ENCODE measurements at places on chromosomes 5 and 9.

- DNase-seq: no peak
Measured at GRCh38 chr9:72888067-72888466, 64.8 kb downstream of the ALDH1A1 start.

DNA sequence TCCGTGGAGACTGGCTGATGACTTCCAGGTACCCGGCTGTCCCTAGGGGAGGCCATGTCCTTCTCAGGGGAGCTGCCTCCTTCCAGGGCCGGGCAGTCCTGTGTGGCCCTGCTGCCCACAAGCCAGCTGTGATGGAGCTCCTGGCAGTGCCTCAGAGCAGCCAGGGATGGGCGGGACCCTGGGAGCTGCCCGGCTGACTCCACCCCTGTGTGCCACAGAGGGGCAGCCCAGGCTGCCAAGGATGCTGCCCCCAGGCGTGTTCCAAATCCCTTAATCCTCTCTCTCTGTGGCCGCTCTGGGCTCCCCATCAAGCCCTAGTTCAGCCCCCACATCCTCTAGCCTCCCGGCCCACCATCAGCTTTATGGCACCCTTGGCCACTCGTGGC, 7.0 kb upstream of the SCGB3A1 start:
- no peak for DNase-seq

GRCh38 chr9:134065612-134066419, 2.0 kb downstream of the BRD3 start:
- peak; percentile 75 for DNase-seq

GRCh38 chr5:9099689-9100088, 446.2 kb downstream of the SEMA5A start:
- no peak for DNase-seq

- DNase-seq: no peak
Measured at GRCh38 chr5:96683392-96683791, 21.2 kb downstream of the CAST start.

DNA sequence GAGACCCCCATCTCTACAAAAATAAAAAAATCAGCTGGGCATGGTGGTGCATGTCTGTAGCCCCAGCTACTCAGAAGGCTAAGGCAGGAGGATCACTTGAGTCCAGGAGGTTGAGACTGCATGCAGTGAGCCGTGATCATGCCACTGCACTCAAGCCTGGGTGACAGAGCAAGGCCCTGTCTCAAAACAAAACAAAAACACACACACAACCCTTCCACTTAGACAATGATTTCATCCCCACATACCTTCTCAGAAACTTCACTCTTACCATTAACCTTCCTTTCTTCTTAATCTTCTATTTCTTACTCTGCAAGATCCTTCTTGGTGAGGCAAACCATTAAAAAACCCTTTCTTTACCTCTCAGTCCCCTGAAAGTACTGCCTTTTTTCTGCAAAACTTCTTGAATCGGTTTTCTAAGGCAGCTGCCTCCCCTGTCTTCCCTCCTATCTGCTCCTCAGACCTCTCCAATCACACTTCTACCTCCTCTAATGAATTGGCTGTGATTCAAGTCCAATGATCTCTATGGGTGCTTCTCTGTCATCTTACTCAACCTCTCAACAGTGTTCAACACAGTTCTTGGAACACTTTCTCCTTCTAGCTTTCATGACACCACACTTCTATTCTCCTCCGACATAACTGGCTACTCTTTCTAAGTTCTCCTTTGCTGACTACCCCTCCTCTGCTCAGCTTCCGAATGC, 47.3 kb downstream of the PFDN1 start:
- no peak for DNase-seq

DNA sequence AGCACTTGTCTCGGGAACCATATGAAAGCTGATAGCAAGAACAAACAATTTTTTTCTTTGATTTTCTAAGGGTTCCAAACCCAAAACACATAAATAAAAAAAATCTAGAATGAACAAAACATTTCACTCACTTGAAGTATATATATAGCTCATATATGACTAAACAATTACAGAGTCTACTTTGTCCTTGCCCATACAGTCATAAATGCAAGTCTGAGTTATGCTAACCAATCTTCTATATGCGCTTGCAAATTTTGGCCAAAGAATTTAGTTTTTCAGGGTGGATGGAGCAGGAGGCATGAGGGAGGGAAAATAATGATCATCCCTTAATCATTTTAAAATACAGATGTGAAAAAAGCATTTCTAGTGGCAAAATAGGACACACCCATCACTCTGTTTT, 370.1 kb downstream of the BNC2 start:
- no peak for DNase-seq

- no peak for DNase-seq
Measured at GRCh38 chr5:135993880-135994636, 34.7 kb upstream of the TGFBI start.

DNA sequence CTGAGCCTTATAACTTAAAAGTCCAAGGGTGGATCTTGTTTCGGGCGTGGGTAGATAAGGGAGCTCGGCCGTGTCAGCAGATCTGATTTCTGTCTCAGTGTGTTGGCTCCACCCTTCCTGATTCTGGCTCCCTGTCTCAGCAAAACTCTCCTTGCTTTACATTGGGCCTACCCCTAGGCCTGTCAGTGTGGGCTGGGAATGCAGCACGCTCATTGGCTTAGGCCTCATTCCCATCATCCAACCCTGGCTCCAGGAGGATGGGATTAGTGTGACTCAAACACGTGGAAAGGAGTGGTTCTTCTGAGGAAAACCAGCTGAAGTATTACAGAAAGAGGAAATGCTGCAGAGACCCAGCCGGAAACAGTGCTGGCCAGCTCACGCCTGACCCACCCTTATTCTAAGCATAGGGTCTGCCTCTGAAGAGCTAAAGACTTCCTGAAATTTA, 59.9 kb downstream of the ZFAND5 start:
- peak; percentile 99 for DNase-seq

- DNase-seq: no peak
Measured at GRCh38 chr9:125493881-125494652, 212.9 kb downstream of the MAPKAP1 start.

DNA sequence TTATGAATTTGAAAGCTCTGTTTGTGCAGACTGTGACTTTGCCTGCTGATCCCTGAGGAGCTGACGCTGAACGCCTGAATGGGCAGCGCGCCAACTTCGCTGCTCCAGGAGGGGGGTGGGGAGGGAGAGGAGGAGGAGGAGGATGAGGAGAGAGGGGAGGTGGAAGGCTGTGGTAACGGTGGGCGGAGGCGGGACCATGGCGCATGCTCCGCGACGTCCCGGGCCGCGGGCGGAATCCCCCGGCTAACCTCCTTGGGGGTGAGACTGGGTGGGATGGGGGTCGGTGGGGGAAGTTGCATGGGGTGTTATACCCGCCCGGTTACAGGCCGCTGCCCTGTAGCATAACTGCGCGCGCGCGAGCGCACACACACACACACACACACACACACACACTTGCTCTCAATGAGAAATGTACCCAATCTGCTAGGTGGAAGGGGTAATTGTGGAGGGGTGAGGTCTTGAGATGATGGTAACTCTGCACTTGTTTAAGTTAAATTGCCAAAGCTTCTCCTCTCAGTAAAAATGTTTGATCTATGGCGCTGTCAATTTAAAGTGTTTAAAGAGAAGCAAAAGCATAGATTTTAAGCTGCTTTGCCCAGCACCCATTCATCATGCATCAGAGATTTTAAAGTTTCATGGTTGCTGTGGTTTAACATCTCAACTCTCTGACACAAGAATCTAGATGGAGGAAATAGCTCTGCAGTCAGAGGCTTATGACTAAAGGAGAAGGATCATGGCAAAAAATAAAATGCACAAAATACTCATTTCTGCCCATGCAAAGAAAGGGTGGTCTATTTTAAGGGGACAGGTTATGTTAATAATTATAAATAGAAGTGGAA, 76.6 kb upstream of the TBCA start:
- no peak for DNase-seq

DNA sequence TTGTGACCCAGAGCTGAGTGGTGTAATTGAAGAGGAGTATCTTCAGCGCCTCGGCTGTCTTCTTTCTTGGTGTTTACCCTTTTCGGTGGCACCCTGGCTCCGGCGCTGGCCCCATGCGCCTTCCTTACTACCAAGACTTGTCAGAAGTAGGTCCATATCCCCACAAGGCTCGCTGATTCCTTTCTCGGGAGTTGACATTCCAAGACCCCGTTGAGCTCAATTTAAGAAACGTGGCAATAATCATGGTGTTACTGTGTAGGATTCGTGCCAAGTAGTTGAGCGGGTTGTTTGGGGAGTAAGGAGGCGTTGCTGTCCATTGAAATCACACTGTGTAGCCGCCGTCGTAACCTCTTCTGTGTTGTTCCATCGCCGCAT, 795 bp downstream of the NDUFAF2 start:
- no peak for DNase-seq

GRCh38 chr5:134073404-134073803, 41.1 kb upstream of the TCF7 start:
- DNase-seq: no peak

DNA sequence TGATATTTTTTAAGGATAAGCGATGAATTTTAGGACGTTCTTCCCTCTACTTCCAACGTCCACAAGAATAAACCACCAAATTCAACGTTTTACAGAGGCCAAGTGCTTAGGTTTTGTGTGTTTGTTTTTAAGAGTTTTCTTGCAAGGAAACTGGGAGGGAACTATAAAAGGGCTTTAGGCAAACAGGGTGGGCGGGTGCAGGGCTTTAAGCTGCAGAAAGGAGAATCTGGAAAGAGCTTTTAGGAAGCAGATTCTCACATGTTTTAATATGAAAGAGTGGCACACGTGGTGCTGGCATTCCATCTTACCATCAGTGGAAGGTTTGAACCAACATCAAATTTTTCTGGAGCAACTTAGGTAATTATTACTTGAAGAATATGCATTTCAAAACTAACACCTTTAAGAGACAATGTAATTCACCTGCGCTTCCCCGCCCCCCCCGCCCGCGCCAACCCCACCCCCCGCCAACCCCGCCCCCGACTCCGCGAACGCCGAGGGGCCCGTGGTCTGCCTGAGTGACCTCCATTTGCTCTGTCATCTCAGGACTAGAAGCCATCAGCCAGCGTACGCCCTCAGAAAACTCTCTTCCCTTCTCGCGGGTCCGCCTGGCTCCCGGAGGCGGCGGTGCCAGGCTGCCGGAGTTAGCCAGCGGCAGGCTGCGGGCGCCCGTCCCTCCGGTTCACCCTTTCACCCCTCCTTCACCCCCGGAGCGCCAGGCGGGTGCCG, 911 bp upstream of the PIK3R1 start:
- no peak for DNase-seq

DNA sequence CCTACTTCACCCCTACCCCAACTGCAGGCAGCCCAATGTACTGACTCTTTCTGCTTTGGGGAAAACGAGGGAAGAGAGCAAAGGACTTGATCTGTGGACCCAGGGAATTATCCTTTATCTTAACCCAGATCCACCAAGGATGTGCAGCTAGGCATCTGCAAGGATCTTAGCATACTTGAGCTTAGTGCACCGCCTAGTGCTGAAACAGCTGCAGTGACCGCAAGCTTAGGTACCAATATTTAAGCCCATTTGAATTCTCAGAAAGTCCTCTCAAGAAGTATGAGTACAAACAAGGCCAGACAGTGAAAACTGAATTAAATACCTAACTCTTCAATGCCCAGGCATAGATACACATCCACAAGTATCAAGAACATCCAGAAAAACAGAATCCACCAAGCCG, 576.7 kb upstream of the ADAMTS16 start:
- no peak for DNase-seq

DNA sequence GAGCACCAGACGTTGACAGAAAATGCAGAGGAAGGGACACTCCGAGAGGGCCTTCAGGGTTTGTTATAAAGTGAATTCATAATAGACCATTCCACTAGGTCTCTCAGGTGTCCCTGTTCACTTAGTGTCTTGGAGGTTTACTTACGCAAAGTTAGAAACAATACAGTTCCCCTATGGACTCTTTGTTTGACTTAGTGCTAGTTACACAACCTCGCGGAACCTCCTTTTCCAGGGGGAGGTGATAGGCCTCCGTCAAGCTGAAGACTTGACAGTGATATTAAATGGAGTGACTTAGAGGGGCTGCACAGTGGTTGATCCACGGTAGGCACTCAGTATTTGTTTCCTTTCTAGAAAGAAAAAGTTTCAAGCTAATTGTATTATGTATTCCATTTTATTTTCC, 1.3 kb downstream of the CCT5 start:
- peak; percentile 21 for DNase-seq

- peak; percentile 62 for DNase-seq
Measured at GRCh38 chr9:72952914-72953313, at the start of gene ALDH1A1. Gene ALDH1A1, minus strand, starts transcription at chr9:72953053. Its CDS starts 53 bp downstream, at chr9:72953000.

DNA sequence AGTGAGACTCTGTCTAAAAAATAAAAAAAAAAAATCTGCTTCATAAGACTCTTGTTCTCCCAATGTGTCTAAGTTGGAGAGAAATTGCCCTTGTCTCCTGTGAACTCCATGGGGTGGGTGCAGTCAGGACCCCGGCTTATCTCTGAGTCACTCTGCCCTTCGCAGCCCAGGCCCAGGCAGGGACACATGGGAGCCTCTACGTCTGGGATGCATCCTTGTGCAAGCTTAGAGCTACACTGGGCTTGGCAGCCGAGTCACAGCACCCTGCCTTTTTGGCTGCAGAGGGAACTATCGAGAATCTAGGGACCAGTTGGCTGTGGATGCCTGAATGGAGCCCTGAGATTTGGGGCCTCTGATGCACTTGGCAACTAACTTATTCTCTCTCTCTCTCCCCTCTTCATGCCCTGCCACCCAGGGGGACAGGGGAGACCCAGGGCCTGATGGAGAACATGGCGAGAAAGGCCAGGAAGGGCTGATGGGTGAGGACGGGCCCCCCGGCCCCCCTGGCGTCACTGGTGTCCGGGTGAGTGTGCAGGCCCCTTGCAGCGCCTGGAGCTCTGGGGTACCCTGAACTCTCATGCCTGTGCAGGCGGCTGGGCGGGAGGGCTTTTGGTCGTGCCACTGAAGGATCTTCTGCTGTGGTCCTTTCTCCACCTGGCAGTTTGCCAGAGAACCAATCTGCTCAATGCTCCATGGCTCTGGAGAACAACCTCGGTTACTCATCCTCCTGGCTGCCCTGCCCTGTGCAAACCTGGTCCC, 47.5 kb upstream of the ORM1 start:
- no peak for DNase-seq

- no peak for DNase-seq
Measured at GRCh38 chr5:27773166-27773565, 734.8 kb upstream of the CDH9 start.

DNA sequence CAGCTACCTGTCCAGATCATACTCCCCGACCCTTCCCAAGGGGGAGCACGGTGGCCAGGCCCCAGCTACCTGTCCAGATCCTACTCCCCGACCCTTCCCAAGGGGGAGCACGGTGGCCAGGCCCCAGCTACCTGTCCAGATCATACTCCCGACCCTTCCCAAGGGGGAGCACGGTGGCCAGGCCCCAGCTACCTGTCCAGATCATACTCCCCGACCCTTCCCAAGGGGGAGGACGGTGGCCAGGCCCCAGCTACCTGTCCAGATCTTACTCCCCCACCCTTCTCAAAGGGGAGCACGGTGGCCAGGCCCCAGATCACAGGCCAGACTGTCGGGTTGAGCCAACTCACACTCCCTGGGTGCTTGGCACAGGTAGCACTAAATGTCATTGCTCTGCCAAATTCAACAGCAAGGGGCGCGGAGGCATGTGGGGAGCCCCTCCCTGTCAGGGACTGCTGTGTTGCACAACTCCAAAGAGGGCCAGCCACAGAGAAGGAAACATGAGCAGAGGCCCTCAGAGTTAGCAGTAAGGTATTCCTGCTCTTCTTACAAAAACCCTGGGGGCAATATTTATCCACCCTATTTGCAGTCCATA, 136.9 kb downstream of the OLFM1 start:
- DNase-seq: no peak

GRCh38 chr5:88702332-88702731, 180.7 kb downstream of the MEF2C start:
- no peak for DNase-seq

- DNase-seq: no peak
Measured at GRCh38 chr9:129400971-129401622, 219.8 kb downstream of the C9orf50 start.

- DNase-seq: no peak
Measured at GRCh38 chr5:3740546-3741373, 145.1 kb downstream of the IRX1 start.
